ENCODE measurements at places on chromosomes 7 and 10. TPM values are rescaled to one million over a fixed set of nuclear protein-coding genes. Genes with fewer than 3 reads are reported as not detected.

KCND2 gene
- total RNA-seq, result 4.6 TPM

GRCh38 chr10:31171402-31172083, 139.9 kb upstream of the ZNF438 start:
- no peak for DNase-seq

DNA sequence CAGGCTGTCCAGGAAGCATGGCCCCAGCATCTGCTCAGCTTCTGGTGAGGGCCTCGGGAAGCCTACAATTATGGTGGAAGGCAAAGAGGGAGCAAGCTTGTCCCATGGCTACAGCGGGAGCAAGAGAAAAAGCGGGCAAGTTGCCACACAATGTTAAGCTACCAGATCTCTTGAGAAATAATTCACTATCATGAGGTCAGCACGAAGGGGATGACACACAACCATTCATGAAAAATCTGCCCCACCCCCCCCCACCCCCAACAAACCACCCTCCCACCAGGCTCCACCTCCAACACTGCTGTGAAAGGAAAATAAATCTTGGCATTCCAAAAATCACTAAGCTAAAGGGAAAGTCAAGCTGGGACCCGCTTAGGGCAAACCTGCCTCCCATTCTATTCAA, 545.8 kb upstream of the NRP1 start:
- no peak for DNase-seq

DNA sequence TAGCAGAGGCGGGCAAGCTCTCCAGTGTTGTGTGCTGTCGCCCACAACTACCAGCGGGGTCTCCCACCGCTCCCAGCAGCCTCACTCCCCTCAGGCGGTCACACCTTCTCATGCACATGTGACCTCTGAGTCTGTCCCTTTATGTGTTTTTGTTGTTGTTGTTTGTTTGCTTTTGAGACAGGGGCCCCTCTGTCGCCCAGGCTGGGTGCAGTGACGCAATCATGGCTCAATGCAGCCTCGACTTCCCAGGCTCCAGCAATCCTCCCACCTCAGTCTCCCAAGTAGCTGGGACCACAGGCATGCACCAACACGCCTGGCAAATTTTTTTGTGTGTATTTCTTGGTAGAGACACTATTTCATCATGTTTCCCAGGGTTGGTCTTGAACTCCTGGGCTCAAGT, 1.5 kb downstream of the CPSF4 start:
- DNase-seq, result no peak

GRID2IP gene
- 3.0 TPM for total RNA-seq

GRCh38 chr7:158017111-158018097, 570.2 kb downstream of the PTPRN2 start:
- no peak for DNase-seq

DNA sequence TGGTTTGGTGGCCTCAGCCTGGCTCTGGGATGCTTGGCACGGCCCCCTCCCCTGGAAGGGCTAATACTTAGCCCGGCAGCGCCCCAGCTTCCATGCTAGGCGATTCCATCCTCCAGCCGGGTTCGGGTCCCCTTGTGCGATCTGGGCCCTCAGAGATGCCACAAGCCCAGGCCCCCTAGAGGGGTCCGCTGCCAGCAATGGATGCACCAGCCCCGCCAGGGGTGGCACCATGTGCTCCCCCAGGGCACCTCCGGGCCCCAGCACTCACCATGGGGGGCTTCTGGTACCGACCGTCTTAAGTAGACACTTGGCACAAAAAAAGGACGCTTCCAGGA, 125.7 kb upstream of the KCTD7 start:
- no peak for DNase-seq

- DNase-seq, result no peak
Measured at GRCh38 chr10:19970256-19970655, 154.0 kb downstream of the PLXDC2 start.

DNA sequence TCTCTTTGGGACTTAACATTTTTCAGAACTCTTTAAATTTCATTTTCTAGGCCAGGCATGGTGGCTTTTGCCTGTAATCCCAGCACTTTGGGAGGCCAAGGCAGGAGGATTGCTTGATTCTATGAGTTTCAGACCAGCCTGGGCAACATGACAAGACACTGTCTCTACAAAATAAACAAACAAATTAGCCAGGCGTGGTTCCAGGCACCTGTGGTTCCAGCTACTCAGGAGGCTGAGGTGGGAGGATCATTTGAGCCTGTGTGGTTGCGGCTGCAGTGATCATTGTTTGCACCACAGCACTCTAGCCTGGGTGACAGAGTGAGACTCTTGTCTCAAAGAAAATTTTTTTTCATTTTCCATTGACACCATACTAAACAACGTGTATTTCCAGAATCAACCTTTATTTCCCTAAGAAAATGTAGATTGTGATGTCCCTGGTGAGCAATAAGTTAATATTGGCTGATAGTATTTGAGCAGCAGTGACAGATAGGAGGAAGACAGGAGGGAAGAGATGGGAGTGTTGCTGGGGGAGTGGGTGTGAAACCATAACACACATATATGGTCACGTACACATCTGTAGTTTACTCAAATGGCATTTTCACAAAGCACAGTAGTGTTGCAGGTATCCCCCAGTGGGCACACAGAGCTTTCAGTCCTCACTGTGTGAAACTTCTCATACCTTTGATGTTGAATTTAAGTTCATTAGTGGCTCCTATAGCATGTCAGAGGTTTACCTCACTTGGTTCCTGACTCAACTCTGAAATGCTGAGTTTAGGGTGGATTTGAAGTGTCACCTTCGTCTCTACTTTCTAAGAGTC, 205.6 kb downstream of the AUTS2 start:
- no peak for DNase-seq

- DNase-seq, result no peak
Measured at GRCh38 chr10:47160261-47160908, 139.6 kb upstream of the GDF10 start.

PLXDC2 gene
- total RNA-seq, result 31.7 TPM

HYCC1 gene
- 114 TPM for total RNA-seq

- peak; percentile 35 for DNase-seq
Measured at GRCh38 chr7:78006063-78006755, 207.6 kb downstream of the PHTF2 start.

DNA sequence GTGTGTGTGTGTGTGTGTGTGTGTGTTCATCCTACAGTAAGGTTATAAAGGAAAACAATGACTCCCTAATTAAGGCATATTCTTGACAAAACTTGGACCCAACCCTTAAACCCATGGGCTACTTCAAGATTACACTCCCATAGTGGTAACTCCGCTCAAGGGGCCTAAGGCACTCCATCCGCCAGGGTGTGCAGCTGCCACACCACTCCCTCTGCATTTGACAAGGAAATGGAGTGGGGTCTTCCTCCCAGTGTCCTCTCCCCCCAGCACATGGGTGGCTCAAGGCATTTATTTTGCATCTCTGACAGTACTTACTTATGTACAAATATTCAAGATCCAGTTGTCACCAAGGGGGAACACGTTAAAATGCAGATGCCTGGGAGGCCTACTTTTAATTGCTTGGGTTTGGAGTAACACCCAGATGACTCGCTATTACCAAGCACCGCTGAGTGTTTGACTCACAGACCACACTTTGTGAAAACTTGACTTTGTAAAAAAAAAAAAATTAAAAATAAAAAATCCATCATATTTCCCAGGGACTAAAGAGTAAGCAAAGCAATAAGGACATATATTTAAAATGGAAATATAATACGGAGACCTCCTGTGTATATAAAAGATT, 53.0 kb upstream of the AGR3 start:
- DNase-seq, result no peak

DNA sequence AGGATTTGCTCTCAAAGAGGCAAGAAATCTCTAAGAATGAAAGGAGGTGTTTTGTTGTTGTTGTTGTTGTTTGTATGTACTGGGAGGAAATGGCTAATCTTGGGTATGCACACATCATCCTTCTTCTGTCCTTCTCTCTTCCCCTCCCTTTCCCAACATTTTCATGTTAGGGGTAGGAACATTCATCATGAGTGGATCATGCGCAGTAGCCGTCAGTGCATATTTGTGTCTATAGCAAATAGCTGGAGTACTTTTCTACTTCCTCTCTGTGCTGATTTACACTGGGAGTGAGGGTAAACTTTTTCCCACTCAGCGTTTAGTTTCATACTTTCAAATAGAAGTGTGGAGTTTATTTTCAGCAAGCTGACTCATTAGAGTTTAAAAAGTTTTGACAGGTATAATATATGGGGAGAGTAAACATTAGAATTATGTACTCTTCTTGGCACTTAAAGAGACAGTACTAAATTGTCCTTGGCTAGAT, 80.5 kb upstream of the PRKG1 start:
- no peak for DNase-seq

CFAP70 gene
- 0.31 TPM for total RNA-seq

DNA sequence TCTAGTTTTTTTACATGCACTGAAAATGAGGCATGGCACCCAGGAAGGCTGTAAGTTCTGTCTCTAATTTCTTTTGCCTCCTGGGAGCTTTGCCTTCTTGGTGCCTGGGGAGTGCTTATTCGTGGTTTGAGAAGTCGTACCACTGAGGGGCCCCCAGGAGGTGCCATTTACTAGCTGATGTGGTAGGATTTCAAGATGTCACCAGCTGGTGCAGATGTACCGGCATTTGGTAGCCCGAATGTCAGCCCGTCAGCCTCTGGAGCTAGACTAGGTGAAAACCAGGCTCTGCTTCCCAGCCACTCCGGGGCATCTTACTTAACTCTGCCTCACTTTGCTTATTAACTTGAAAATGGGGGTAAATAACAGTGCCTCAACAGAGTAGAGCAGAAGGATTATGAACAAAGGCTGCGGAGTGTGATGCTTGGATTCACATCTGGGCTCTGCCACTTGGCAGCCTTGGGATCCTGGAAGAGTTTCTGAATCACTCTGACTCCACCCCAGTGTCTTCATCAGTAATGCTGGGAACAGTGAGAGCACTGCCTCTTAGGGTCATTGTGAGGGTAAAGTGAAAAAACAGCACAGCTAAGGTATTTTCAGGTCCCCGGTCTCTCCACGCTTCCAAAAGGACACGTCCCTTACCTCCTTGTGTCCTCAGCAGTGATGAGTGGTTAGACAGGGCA, 31.4 kb upstream of the BTBD16 start:
- no peak for DNase-seq

DNA sequence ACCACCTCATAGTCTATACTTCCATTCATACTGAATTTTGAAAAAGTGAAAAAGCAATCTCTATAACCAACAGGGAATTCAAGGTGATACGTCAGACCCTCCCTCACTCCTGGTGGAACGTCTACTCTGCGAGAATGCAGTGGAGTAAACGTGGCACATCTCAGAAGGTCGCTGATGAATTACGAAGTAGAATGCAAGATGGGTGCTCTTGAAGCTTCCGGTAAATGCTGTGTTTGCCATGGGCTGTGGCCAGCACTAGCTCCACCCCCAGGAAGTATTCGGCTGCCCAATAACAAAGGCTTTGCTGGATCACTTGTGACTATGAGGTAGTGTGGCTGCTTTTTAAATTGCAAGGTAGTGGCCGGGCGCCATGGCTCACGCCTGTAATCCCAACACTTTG, 226.0 kb downstream of the PRPF18 start:
- no peak for DNase-seq

PMPCB gene
- total RNA-seq, result 74.4 TPM

GRCh38 chr7:19118636-19119371, 1.4 kb upstream of the TWIST1 start:
- peak; percentile 70 for DNase-seq

DNA sequence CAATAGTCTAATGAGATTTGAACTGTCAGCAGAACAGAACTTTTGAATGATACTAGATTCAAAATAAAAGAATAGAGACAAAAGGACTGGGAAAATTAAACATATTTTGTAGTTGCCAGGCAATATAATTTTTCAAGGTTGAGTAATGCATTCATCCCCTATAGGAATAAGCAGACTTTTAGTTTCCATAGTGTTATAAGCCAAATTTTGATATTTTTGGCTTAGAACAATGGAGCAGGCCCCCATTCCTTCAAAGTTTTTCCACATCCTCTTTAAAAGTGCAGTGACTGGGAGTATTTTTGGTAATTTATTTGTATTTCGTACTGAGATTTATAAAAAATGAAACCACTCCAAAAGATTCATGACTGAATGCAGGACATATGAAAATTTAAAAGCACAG, 24.0 kb downstream of the MEOX2 start:
- DNase-seq, result no peak

ANKRD1 gene
- not detected for total RNA-seq

- no peak for DNase-seq
Measured at GRCh38 chr10:17031637-17032635, 97.7 kb downstream of the CUBN start.

SPDYE11 gene
- total RNA-seq, result not detected

DNA sequence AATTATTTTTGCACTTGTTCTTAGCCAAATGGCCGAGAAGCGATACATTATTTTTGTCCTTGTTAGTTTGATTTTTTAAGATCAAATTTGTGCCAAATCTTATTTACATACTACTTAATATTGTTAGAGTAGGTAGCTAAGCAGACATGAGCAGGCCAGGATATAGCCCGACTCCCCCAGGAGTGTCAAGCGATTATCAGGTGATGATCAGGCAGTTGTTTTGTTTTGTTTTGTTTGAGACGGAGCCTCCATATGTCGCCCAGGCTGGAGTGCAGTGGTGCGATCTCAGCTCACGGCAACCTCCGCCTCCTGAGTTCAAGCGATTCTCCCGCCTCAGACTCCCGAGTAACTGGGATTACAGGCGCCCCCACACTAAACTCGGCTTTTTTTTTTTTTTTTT, 71.1 kb downstream of the LYZL2 start:
- no peak for DNase-seq

CFTR gene
- 0.89 TPM for total RNA-seq
